Effector memory CD8-positive, alpha-beta T cell (primary cell): ENCODE measurements at places on chromosomes 5 and 9.

GRCh38 chr5:79666758-79667157 is 22.9 kb upstream of the CMYA5 start:
- DNase-seq, result no peak

DNA sequence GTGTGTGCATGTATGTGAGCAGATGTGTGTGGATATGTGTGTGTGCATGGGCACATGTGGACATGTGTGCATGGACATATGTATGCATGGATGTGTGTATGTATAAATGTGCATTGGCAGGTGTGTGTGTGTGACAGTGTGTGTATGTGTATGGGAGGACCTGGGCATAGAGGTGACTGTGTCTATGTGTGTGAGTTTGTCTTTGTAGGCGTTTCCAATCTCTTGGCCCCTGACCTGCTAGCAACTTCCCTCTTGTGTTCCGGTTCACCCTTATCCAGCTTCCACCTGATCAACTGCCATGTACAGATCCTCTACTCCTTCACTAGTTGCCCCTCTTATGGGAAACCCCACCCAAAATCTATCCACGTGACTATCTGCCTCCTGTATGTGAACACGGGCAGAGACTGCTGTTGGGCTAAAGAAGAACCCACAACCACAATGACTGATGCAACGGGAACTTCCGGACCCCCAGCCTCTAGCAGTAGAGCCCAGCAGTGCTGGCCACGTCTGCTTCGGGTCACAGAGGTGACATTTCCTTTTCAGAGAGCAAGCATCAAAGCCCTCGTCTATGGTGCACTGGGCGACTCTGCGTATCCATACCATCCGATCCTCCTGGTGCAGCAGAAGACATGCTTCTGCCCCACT is 24.9 kb upstream of the GADD45G start:
- no peak for DNase-seq

- peak; percentile 18 for DNase-seq
Measured at GRCh38 chr9:2570615-2571479, 50.7 kb upstream of the VLDLR start.

DNA sequence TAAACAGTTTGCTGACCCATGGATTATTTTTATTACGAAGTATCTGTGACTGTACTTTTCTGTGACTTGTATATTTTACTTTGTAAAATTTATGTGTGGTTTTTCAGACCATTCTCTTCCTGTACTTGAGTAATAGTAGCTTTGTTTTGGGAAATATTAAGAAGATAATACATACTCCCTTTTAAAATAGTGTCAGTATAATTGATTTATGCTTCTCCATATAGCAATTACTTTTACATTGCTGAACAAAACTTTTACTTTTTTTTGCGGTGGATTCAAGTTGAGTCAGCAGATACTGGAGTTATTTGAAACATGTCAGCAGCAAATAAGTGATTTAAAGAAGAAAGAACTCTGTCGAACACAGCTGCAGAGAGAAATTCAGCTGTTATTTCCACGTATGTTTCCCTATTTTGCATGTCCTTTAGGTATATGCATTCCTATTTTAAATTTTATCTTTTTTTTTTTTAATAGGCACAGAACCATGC is 28.4 kb downstream of the TENT2 start:
- DNase-seq, result no peak

DNA sequence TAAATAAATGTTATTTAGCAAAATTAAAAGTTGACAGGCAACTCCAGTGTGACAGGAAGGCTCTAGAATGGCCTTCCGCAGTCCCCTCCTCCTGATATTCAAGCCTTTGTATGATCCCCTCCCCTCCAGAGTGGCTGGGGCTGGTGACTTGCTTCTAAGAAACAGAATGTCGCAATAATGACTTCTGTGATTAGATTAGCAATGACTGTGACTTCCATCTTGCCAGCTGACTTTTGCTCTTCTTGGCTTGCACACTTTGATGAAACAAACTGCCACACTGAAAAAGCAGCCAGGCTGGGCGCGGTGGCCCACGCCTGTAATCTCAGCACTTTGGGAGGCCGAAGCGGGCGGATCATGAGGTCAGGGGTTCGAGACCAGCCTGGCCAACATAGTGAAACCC is 106.5 kb upstream of the LARP1 start:
- DNase-seq, result no peak

DNA sequence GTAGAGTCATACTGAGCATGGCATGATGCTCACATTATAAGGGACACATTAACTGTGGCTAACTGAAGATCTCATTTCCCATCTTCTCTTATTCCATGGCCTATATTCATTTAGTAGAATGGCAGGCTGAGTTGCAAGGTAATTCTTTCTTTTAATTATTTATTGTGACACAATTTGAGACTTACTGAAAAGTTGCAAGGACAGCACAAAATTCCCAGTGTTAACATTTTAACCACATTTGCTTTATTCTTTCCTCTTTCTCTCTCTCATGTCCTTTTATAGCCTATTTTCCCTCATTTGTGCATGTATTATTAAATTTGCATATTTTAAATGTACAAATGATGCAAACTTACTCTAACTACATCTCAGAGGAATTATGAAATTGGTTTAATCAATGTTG is 366.1 kb upstream of the RPS23 start:
- no peak for DNase-seq

DNA sequence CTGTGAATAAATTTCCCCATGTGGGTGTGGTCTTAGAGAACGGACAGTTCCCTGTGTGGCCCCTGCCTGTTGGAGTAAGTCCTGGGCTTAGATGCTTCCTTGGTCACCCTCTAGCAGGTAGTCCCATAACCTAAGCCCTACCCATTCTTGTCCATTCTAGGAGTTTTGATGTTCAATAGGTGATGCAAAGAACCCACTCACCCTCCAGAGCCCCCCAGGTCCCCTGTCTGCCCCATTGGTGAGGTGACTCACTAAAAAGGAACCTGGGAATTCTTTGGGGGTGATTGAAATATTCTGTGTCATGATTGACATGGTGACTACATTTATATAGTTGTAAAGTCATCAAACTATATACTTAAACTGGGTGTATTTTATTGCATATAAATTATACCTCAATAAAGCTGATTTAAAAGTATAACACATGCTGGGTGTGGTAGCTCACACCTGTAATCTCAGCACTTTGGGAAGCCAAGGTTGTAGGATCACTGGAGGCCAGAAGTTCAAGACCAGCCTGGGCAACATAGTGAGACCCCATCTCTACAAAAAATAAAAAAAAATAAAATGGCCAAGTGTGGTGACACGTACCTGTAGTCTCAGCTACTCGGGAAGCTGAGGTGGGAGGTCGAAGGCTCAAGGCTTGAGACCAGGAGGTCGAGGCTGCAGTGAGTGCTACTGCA is 20.8 kb upstream of the GTF3C5 start:
- DNase-seq, result no peak

DNA sequence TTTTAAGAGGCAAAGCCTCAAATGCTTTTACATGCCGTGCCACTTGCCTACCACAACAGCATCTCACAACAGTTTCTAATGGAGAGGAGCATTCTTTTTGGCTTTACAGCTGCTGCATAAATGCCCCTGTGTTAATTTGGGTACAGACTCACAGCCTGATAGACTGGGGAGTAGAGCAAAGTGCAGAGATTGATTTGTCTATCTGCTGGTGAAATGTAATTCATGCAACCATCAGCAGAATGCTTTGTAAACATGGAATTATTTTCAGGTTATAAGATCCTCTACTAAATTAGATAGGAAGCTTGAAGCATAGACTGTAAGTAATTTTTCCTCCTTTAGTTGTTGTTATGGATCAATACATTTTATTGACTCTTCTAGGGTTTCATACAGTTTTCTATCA is 170.3 kb downstream of the CD180 start:
- no peak for DNase-seq
